ENCODE measurements at places on chromosomes 2 and 18. TPM values are rescaled to one million over a fixed set of nuclear protein-coding genes. Genes with fewer than 3 reads are reported as not detected.

MOGAT1 gene
- not detected for total RNA-seq

FN1 gene
- 32.9 TPM for total RNA-seq

TMEM18 gene
- total RNA-seq, result 24.9 TPM

UGT1A8 gene
- not detected for total RNA-seq

SERPINB11 gene
- not detected for total RNA-seq

- DNase-seq, result no peak
Measured at GRCh38 chr18:48754993-48755473, 195.7 kb downstream of the SMAD7 start.

DNA sequence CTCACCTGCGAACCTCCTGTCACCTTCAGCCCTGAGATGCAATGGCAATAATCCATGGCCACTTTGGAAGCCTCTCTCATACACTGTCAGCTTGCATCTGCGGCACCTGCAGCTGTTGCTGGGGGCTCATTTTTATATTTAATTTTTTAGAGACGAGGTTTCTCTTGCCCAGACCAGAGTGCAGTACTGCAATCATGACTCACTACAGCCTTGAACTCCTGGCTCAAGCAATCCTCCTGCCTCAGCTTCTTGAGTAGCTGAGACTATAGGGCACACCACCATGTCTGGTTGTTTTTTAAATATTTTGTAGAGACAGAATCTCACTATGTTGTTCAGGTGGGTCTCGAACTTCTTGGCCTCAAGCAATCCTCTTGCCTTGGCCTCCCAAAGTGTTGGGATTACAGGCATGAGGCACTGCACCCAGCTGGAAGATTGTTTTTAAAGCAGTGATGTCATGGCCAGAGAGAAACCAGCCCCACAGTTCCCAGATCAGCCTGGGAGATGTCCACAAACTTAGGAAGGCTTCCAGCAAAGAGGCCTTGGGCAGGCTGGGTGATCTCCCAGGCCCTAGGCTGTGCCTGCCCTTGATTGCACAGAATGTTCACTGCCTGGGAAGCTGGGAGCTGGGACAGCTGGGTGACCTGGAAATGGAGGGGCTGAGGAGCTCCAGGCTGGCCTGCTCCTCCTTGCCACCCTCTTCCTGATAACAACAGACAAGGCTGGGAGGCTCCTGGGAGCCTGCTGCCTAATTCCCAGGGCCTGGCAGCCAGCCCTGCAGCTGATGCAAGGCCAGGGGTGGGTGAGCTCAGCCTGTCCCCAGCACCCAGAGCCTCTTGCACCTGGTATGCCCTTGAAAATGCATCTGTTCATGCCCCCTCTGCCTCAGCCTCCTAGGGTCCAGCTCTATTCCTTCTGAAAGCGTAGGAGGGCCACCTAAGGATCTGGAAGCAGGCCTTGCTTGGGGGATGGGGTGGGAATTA lies 27.1 kb downstream of the SH2D6 start:
- no peak for DNase-seq

DNA sequence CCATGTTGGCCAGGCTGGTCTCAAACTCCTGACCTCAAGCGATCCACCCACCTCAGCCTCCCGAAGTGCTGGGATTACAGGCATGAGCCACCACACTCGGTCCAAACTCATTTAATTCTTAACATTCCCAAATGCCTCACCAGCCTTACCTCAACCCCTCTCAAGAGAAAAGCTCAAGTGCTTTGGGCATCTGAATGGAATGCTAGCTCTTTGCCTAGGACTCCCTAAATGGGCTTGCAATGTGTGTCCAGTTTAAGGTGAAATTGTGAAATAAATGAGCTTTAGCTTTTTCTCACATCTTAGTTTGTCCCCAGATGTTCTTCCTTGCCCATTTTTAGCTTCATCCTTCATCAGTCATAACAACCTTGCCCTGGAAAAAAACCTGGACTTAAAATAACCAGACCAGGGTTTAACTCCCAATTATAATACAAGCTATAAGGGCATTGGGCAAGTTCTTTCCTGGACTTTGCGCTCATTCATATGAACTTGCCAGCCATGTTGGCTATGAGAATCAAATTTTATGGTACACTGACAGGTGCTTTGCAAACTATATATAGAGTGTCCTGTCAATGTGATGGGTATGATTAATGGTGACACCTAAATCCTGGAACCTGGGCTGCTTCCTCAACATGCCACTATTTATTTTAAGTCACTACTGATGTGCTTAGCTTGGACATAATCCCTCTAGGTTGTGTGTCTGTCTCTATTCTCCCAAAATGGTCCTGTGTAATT lies 95.1 kb upstream of the SERPINE2 start:
- DNase-seq, result no peak

DNA sequence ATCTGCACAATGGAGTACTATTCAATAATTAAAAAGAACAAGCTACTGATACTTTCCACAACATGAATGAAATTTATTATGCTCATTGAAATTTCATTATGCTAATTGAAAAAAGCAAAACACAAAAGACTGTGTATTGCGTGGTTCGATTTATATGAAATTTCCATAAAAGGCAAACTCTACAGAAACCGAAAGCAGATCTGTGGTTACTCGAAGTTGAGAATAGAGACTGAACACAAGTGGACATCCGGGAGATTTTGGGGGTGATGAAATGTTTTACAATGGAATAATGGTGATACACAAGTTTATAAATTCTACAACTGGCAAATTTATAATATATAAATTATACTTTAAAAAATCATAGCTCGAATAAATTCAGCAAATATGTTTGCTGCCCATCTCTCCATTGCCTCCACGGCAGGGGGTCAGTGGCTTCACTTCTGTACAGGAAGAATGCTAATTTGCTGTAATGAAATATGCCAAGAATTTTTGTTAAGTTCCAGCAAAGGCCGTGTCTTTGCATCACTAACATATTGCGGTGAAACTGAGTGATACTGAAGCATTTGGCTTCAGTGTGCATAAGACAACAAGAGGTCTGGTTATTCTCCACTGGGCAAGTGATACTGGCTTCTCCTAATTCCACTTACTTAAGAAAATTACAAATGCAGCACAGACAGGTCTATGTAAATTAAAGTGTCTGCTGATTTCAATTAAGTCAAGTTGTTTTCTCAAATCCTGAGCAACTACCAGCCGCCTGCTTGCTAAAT lies 96.7 kb downstream of the TMEM163 start:
- DNase-seq, result no peak

GRCh38 chr2:189300916-189301315 lies 121.4 kb upstream of the COL5A2 start:
- DNase-seq, result no peak

GRCh38 chr18:38664929-38665328 lies 1099.3 kb upstream of the CELF4 start:
- no peak for DNase-seq

DNA sequence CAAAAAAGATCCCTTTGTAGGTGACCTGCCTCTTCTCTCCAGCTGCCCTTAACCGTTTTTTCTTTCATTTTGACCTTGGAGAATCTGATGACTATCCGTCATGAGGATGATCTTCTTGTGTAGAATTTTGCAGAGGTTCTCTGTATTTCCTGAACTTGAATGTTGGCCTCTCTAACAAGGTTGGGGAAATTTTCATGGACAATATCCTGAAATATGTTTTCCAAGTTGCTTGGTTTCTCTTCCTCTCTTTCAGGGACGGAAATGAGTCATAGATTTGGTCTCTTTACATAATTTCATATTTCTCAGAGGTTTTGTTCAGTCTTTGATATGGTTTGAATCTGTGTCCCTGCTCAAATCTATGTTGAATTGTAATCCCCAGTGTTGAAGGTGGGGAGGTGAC lies 34.0 kb downstream of the ZC3H8 start:
- DNase-seq, result no peak

GRCh38 chr2:216375286-216375685 lies 3.0 kb upstream of the MARCHF4 start:
- no peak for DNase-seq

- no peak for DNase-seq
Measured at GRCh38 chr2:197878792-197879191, 74.4 kb downstream of the PLCL1 start.

GRCh38 chr2:66324356-66324755 lies 110.6 kb upstream of the MEIS1 start:
- DNase-seq, result no peak

DNA sequence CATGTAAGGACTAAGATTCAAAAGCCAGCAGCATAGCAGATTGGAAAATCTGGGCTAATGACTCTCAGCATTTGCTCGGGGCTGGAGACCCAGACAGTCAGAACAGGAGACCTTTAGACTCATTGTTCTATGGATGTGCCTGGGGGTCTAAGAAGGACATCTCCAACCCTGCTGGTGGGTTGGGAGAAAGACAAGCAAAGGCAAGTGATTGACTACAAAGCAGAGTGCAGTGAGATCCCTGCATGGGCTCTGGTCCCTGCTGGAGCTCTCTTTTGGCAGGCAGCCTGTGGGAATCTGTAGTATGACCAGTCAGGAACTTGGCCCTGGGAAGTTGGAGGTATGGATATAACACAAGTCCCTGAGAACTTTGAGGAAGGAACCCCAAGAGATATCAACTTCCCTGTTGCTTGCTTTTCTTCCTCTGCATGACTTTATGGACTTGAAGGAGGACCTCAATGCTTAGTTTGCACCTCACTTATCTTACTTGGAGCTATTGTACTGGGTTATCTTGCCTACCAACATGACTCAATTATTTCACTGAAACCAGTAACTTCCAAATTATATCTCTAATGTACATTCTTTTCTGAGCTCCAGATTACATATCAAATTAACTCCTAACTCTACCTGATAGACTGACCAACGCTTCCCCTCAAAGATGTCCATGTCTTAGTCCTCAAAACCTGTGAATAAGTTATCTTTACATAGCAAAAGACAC lies 236.0 kb downstream of the CYRIA start:
- DNase-seq, result no peak

DNA sequence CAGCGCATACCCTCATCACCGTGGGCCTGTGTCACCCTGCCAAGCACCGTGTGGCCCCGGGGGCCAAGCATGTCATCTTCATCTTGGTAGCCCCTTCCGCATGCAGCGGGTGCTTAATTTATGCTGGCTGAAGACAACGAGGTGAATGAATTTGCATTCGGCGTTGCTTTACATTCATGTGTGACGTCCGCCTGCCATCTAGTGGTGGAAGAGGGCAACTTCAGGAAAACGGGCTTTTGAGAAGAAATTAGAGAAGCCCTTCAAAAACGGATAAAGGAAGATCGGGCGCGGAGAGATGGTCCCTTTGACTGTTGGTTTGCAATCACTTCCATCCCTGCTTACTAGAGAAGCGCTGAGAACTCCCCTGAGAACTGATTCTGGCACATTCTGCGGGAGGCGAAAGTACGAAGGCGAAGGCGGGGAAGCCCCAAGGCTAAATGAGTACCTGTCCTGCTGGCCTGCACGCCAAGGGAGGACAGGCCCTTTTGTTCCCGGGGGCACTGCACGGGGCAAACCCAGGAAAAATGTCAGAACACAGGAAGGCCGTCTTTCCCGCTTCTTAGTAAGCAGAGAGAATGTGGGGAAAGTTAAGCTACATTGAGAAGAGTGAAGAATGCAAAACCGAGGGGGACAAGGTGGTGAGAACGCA lies 145.9 kb downstream of the ZNF516 start:
- DNase-seq, result no peak

DNA sequence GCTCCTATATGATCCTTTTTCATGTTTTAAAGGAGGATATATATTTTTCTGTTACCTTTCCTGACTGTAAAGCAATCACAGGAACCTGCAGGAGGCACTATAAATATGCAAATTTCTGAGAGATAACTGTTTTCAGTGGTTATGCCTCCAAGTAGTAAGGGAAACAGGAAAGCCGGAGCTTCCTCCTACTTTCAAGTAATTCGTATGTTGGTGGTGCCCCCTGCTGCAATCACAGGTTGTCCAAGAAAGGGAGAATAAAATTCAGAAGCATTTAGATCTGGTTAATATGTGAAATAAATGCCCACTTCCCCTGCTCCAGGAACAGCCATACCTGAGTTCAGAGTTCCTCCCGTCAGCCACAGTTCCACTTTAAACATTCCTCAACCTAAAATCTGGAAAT lies 12.0 kb upstream of the BCL11A start:
- no peak for DNase-seq
